ENCODE measurements at places on chromosomes 2 and 18. TPM values are rescaled to one million over a fixed set of nuclear protein-coding genes. Genes with fewer than 3 reads are reported as not detected.

Gene FBLN7
- 5.1 TPM for polyA plus RNA-seq

Gene MSH2
- 15.4 TPM for polyA plus RNA-seq

Gene FAHD2B
- polyA plus RNA-seq: 5.2 TPM

GRCh38 chr2:118459426-118459825 is 371.2 kb downstream of the INSIG2 start:
- H3K4me3 ChIP-seq: no peak overlapping the region
- H3K27me3 ChIP-seq: no peaks in the 10 kb centered on the region
- DNase-seq: no peak
- no peaks in the 10 kb centered on the region for H3K4me1 ChIP-seq
- no peaks in the 10 kb centered on the region for H3K36me3 ChIP-seq

DNA sequence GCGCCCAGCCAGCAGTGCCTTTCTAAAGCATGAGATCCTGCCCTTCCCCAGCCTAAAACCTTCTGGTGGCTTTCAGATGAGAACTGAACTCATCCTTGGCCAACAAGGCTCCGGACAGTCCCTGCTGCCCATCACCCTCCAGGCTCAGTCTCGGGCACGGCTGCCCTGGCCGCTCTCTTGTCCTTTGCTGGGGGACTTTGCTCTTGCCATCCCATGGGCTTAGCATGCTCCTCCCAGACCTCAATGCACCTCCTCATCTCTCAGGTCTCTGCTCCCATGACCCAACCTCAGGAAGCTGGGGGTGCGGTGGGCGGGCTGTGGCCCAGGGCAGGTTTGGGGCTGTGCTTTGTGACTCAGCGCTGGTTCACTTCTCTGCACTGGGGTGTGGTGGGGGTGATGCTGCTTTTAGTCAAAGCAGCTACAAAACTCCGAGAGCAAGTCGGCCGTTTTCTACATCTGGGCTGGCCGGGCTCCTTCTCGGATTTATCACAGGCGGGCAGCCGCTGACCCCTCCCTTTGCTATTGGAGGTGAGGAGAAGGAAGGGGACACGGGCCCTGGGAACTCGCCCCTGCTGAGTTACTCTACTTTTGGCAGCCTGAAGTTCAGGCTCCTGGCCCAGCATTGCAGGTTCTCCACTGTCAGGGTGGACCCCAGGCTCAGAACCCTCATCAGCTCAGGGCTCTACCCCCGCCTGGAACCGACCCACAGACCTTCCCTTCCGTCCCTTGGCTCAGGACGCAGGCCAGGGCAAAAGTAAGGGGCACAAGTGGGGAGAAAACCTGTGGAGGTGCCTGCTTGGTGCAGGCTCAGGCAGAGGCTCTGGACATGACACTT is 90.6 kb upstream of the TAF1B start:
- H3K27ac ChIP-seq: peak overlapping the region; percentile 87
- H3K4me3 ChIP-seq: peak overlapping the region; percentile 38
- DNase-seq: peak; percentile 53
- H3K36me3 ChIP-seq: no peaks in the 10 kb centered on the region
- no peaks in the 10 kb centered on the region for H3K27me3 ChIP-seq

DNA sequence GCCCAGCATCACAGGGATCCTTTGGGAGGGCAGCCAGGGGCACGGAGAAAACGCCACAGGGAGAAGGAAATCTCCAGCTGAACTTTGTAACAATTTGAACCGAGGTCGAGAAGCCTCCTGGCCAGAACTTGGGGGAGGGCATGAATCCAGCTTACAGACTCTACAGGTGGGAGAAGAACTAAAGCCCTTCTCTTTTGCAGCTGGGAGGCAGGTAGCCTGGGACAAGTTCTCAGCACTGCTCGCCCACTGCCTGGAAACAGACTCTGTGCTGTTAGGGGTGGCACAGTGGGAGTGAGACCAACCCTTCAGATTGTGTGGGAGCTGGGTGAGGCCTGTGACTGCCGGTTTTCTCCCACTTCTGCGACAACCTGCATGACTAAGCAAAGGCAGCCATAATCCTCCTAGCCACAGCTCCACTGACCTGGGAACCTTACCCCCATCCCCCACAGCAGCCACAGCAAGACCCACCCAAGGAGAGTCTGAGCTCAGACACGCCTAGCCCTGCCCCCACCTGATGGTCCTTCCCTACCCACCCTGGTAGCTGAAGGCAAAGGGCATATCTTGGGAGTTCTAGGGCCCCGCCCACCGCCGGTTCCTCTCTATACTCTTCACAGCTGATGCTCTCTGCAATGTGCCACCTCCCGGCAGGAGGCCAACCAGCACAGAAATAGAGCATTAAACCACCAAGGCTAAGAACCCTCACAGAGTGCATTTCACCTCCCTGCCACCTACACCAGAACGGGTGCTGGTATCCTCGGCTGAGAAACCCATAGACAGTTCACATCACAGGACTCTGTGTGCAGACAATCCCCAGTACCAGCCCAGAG is 136.0 kb upstream of the SIX2 start:
- no peak overlapping the region for H3K4me3 ChIP-seq
- DNase-seq: no peak
- peaks cover 43% of the 10 kb centered on the region for H3K27me3 ChIP-seq
- H3K27ac ChIP-seq: no peak overlapping the region

GRCh38 chr2:109563288-109563687 is 50.5 kb downstream of the SEPTIN10 start:
- DNase-seq: no peak
- H3K27me3 ChIP-seq: no peaks in the 10 kb centered on the region
- no peaks in the 10 kb centered on the region for H3K4me1 ChIP-seq

GRCh38 chr2:11558214-11558886 is 24.5 kb downstream of the GREB1 start:
- no peak overlapping the region for H3K27ac ChIP-seq
- no peak for DNase-seq
- no peak overlapping the region for H3K4me3 ChIP-seq
- no peaks in the 10 kb centered on the region for H3K4me1 ChIP-seq
- no peaks in the 10 kb centered on the region for H3K36me3 ChIP-seq

DNA sequence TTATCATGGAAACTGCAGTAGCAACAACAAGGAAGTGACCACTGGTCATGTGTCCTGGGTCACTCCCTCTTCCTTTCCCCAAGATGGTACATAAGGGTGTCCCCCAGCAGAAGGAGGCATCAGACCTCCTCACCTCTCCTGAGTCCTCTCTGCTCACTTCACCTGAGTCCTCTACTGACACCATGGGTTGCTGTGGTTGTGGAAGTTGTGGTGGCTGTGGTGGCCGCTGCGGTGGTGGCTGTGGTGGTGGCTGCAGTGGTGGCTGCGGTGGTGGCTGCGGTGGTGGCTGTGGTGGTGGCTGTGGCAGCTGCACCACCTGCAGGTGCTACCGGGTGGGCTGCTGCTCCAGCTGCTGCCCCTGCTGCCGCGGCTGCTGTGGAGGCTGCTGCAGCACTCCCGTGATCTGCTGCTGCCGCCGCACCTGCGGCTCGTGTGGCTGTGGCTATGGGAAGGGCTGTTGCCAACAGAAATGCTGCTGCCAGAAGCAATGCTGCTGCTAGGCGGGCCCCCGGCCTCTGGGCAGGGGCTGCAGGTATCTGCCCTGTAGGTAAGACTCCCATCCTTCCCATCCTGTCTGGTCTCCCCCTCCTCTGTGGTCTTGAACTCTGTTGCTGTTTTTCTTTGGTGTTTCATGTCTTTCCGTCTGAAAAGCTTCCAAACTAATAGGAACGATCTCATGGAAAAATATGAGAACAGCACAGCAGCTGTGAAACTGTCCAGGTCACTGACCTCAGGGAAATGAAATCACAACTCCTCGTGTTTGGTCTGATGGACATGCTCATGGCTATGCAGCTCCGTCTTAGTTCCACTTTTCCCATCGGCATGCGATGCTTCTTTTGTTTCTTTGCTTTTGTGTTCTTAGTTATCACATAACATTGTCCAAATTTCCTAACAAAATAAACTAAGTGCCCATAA is at the start of gene SCYGR4:
Gene SCYGR4, plus strand, starts transcription at position 183 of the 915 bp plus-strand sequence. Its CDS starts 0 bp downstream, at position 183.
- no peak within 1 kb of the TSS for H3K4me3 ChIP-seq
- no peak within 1 kb of the TSS for H3K27ac ChIP-seq
